T follicular helper cell (primary cell): ENCODE measurements at places on chromosomes 11 and 22.

DNA sequence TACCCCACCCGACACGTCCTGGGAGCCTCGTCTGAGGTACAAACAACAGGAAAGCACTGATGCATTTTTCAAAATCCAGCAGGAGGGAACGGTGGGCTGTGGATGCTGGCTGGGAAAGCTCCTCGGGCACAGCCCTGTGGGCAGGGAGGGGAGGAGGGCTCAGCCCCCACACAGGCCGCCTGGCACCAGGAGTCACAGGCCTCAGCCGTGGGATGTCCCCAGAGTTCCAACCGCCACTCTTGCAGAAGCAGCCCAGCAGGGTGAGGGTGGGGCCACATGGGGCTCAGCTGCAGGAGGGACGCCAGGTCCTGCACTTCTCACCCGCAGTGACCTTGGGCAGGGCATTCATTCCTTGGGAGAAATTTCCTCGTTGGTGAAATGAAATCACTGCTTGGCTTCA, 274.6 kb downstream of the BRD1 start:
- no peak for DNase-seq

DNA sequence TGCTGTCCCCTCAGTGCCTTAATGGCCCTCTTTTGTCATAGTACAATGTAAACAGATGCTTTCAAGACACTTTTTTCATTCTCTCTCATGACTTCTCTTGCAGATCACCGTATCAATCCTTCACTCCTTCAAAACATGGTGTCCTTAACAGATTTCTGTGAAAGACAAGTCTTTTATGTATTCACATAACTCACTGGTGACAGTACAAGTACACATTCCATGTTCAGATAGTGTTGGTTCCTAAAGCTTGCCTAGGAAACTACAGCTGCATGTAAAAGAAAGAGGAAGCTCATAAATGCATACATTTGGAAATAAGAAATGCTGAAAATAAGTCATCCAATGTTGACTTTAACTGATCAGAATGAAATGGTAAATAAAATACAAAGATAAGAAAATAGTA, 5.0 kb upstream of the OR52E6 start:
- no peak for DNase-seq

DNA sequence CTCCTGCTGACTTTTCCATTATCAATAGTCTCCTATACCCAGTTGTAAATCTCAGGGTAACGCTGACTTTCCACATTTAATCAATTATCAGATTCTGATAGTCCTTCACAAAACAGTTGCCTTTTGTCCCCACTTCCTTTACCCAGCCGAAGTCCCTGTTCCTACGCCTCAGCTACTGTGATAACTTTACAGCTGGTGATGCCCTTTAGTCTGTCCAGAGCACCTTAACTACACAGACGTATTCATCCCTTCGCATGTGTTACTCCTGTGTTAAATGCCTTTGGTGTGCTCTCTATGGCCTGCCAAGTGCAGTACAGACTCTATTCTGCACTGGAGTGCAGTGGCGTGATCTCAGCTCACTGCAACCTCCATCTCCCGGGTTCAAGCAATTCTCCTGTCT, 20.2 kb downstream of the SSH3 start:
- no peak for DNase-seq

- no peak for DNase-seq
Measured at GRCh38 chr11:75497788-75498409, 27.8 kb downstream of the GDPD5 start.

DNA sequence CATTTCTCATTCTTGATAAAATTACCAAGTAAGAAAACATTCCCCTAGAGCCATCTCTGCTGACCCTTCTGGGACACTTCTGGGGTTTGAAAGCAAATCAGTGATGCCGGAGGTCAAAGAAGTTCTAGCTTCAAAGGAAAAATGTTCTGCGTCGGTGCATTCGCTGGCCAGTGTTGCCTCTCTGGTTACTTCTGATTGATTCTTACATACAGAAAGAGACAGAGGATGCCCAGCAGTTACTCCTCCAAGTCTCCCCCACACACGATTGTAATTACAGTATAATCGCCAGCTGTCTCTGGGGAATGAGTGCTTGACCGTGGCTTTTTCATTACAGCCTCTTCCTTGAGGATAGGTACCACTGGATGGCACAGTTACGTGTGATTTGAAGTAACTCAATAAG, 150.9 kb downstream of the SNX19 start:
- DNase-seq: no peak

GRCh38 chr11:76768909-76769560, 14.1 kb upstream of the TSKU start:
- DNase-seq: no peak

GRCh38 chr22:33873186-33873585, 47.1 kb downstream of the LARGE1 start:
- no peak for DNase-seq

GRCh38 chr11:104484804-104485554, 321.0 kb upstream of the PDGFD start:
- no peak for DNase-seq

DNA sequence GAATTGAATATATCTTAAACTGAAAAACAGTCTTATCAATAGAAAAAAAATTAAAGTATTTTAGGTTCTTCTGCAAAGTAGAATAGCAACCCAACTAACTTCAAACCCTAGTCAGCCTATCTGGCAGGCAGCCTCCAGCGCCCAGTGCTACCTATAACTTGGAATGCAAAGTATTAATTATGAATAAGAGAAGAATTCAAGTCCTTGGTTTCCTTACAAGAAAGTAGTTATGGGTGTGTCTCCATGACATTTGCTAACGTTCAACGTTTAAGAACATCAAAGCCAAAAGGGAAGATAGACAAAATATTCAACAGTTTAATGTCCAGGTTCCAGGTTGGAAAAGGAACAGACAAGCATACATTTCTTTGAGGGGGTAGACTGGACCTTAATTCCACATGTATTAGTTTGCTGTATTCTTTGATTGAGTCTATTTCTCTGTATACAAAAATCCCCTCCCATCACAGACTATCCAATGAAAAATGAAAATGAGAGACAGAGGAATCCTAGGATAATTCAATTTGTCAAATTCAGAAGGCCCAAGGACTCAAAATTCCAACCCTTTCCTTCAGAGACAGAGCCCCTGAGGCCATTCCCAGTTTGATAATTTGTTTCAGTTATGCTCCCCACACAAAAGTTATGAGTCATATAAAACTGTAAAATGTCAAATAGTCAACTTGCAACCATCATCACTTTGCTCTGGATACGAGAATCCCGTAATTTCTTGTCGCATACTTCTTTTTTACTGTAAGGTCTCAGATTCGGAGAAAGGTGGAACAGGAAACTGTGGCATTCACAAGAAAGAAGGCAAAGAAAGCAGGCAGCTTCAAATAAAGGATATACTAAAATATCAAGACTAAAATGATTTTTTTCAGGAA, 83.7 kb upstream of the CHRM4 start:
- DNase-seq: no peak

DNA sequence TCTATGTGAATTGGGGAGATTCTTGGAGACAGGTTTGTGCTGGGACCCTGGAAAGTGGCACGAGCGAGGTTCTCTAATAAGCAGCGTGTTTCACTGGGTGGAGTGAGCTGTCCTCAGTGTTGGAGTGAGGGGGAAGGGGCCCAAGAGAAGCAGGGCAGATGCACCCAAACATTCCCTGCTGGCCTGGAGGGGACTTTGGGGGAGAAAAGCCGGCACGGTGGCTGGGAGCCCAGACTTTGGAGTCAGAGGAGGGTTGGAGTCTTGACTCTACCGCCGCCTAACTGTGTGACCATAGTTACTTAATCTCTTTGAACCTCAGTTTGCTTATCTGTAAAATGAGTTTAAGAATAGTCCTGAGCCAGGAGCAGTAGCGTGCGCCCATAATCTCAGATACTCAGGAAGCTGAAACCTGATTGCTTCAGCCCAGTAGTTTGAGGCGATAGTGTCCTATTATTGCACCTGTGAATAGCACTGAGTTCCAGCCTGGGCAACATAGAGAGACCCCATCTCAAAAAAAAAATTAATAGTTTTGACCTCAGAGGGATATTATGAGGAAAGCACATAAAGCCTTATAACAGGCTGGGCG, 614 bp downstream of the NR1H3 start:
- DNase-seq: no peak

DNA sequence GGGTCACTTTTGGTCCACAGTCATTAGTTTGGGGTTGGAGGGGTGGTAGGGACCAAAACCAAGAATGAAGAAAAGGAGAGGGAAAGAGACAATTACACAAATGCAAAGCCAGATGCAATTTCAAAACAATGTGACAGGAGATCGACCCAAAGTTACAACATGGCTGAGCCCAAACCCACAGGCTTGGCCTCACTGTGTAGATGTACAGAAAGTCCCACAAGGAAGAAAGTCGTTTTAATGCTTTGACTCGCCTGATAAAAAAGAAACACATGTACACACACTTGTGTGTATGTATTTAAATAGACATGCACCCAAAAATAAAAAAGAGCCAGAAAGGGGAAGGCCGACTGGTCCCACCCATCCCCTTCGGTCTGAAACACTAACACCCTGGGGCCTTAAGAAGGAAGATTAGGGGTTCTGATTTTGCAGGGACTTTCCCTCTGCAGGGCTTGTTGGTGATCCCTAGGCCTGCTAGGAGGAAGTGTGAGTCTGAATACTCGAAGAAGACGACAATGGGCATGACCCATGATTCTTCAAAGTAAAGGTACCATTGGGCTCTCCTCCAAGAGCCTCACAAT, 104.1 kb downstream of the ETS1 start:
- no peak for DNase-seq

- no peak for DNase-seq
Measured at GRCh38 chr22:42801252-42802080, 55.6 kb downstream of the ARFGAP3 start.

DNA sequence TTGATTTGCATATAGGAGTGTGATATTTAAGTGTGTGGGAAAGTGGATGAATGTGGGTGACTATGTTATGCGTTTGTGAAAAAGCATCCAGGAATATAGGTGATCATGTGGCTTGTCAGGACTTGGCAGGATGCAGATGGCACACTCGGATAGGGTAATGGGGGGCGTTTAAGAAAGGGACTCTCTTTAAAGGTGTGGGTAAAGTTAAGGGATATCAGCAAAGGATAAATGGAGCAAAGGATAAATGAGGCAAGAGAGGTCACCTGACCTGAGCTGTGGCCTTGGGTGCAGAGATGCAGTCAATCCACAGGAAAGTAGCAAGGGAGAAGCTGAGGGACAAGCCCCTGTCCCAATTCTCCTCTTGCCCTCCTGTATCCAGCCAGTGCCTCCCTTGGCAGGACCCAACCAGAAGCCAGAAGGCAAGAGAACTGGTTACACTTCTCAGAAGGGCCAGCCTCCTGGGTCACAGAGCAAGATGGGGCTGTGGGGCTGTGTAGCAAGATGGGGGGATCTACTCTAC, 47.5 kb upstream of the GRAMD1B start:
- DNase-seq: no peak

DNA sequence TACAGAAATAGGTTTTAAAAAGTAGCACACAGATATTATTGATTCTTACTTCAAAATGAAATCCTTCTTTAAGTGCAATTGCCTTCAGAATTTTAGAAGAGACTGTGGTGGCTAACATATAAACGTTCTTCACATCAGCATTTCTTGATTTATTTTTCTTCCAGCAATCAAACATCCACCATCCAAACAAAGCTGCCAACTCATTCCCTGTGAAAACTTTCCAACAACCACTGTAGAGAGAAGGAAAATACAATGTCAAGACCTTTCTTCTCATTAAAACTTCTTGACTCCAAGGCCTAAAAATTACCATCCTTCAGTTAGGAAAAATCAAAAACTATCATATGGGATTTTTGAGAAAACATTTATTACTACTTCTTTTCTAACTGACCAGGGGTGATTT, 34.0 kb upstream of the P4HA3 start:
- DNase-seq: no peak

DNA sequence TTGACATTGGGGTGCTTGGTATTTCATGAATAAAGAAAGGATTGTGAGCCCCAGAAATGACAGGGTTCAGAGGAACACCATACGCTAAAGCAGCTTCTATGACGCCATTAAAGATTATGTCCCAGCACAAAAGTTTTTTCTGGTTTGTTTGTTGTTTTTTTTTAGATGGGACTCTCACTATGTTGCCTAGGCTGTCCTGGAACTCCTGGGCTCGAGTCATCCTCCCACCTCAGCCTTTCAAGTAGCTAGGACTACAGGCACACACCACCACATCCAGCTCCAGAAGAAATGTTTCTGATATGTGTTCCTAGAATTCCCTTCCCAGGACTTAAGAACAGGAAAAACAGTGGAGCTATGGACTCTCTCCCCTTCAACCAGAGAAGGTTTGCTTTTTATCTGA, 2.6 kb upstream of the RHOG start:
- no peak for DNase-seq
